ENCODE measurements at places on chromosomes 12 and 14. TPM values are rescaled to one million over a fixed set of nuclear protein-coding genes. Genes with fewer than 3 reads are reported as not detected.

The TRPV4 gene
- total RNA-seq = 0.51 TPM

The GPR137C gene
- 0.51 TPM for total RNA-seq

The ACOT4 gene
- 1.7 TPM for total RNA-seq

The KERA gene
- not detected for total RNA-seq

The COX8C gene
- 0.33 TPM for total RNA-seq

The SMOC1 gene
- total RNA-seq = not detected

The NANOG gene
- total RNA-seq = not detected

The SYT1 gene
- total RNA-seq = 0.51 TPM

The OR4K14 gene
- not detected for total RNA-seq

The CD4 gene
- 14.4 TPM for total RNA-seq

The SVOP gene
- not detected for total RNA-seq

The SYT10 gene
- total RNA-seq = not detected

The SLCO1B3 gene
- not detected for total RNA-seq

The OR4N5 gene
- not detected for total RNA-seq

The TEP1 gene
- 15.2 TPM for total RNA-seq

The PAH gene
- total RNA-seq = not detected

The FAM181A gene
- not detected for total RNA-seq

The GALC gene
- 18.7 TPM for total RNA-seq

The PPP1R1A gene
- total RNA-seq = not detected

The CLSTN3 gene
- 9.5 TPM for total RNA-seq

The FGF6 gene
- total RNA-seq = not detected

The ZC2HC1C gene
- total RNA-seq = 1.5 TPM

The LALBA gene
- not detected for total RNA-seq

All from fibroblast of lung (primary cell).